ENCODE measurements at places on chromosomes 6 and 20. TPM values are rescaled to one million over a fixed set of nuclear protein-coding genes. Genes with fewer than 3 reads are reported as not detected.

The PAK5 gene
- not detected for total RNA-seq

The FAM209B gene
- total RNA-seq, result 0.47 TPM

The KIF25 gene
- total RNA-seq, result 0.22 TPM

The ADAT2 gene
- total RNA-seq, result 1.5 TPM

The ATRN gene
- total RNA-seq, result 32.4 TPM

The BTN1A1 gene
- not detected for total RNA-seq

The PPP1R14C gene
- total RNA-seq, result 116 TPM

The OR2H2 gene
- not detected for total RNA-seq

The CTCFL gene
- total RNA-seq, result not detected

The HLA-DRB1 gene
- total RNA-seq, result 26.4 TPM

The CAP2 gene
- total RNA-seq, result 149 TPM

The PRICKLE4 gene
- 0.88 TPM for total RNA-seq

The OR2B2 gene
- total RNA-seq, result not detected

The PSMA7 gene
- total RNA-seq, result 233 TPM

The RUNX2 gene
- 0.38 TPM for total RNA-seq

The TRIM31 gene
- total RNA-seq, result not detected

The NRN1 gene
- total RNA-seq, result 8.8 TPM

The C20orf204 gene
- total RNA-seq, result 0.55 TPM

The TSPO2 gene
- not detected for total RNA-seq

The ORC3 gene
- 20.5 TPM for total RNA-seq

The TAF11 gene
- total RNA-seq, result 18.1 TPM

The SAMD5 gene
- 0.33 TPM for total RNA-seq

The TREM2 gene
- 0.66 TPM for total RNA-seq

The PRSS35 gene
- total RNA-seq, result 0.36 TPM

The NINL gene
- total RNA-seq, result 1.8 TPM

The CASS4 gene
- total RNA-seq, result 0.47 TPM

The SCRT2 gene
- not detected for total RNA-seq
